Stimulated activated CD8-positive, alpha-beta memory T cell treated with anti-CD3 and anti-CD28 coated beads, Interleukin-2, amount 100 ng/mL, for 1 hour (primary cell): ENCODE measurements at places on chromosomes 7 and 10.

DNA sequence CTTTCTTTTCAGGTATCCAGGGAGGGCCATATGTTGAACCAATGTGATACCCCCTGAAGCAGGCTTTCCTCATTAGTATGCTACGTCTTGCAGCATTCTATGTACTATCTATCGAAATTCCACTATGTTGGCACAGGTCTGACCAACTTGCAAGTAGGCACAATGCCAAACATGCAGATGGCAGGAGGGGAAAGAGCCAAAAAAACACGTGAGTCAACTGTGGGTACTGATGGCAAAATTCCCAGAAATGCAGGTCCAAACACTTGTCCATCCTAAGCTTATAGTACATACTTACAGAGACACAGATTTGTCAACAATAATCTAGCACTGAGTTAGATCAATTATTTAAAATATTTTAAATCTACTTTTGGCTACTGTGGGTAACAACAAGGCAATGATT, 394.9 kb downstream of the DGKB start:
- no peak for DNase-seq

DNA sequence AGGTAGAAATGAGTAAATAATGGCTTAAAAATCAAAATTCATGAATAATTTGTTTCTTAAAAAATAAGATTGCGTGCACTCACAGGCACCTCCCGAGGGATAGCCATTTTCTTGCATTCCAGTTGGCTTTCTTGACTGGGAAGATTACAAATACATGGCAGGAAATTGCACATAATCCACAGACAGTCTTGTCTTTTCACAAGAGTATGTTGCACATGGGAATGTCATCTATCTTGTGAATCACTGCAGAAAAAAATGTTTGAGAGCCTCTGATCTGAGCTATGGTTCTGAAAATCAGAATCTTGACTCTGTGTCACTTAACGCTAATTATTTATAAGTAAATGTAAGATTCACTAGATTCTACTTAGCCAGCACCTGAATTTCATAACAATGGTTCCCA, 74.1 kb upstream of the PRKG1 start:
- no peak for DNase-seq

- no peak for DNase-seq
Observed at GRCh38 chr10:29731760-29732159, 97.0 kb upstream of the SVIL start.

DNA sequence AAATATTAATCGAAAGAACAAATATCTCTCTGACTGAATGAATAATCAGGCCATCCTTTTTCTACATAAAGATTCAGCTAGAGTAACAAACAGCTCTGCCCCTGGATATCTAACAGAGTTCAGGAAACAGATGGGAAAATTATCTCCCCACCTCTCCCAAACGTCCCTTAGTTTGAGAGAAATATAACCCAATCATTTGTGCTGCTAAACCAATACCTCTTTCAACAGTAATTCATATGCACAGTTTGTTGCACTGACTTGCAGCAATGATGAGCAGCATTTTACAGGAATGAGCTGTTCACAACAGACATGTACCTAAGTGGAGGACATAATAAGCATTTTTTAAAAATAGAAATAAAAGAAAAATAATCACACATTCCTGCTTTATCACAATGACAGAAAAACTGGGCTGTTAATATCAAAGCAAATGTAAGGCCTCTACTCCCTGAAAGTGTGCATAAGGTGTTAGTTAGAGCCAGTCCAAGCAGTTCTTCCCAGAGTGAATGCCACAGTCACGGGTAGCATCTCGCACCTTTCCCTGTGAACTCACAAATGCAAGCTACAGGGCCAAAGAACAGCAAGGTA, 2.3 kb downstream of the CREB3L2 start:
- DNase-seq, result no peak

GRCh38 chr10:68826764-68827591, at the start of gene STOX1:
STOX1 (plus strand) TSS chr10:68827531; CDS start chr10:68827624, 93 bp downstream.
- DNase-seq, result peak; percentile 29

DNA sequence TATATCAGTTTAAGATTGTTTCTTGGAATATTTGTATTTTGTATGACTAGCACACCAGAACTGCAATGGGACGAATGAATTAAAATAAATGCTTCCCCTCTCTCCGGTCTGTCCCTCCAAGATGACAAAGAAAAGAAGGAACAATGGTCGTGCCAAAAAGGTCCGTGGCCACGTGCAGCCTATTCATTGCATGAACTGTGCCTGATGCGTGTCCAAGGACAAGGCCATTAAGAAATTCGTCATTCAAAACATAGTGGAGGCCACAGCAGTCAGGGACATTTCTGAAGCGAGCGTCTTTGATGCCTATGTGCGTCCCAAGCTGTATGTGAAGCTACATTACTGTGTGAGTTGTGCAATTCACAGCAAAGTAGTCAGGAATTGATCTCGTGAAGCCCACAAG, 17.2 kb upstream of the PAPSS2 start:
- no peak for DNase-seq

DNA sequence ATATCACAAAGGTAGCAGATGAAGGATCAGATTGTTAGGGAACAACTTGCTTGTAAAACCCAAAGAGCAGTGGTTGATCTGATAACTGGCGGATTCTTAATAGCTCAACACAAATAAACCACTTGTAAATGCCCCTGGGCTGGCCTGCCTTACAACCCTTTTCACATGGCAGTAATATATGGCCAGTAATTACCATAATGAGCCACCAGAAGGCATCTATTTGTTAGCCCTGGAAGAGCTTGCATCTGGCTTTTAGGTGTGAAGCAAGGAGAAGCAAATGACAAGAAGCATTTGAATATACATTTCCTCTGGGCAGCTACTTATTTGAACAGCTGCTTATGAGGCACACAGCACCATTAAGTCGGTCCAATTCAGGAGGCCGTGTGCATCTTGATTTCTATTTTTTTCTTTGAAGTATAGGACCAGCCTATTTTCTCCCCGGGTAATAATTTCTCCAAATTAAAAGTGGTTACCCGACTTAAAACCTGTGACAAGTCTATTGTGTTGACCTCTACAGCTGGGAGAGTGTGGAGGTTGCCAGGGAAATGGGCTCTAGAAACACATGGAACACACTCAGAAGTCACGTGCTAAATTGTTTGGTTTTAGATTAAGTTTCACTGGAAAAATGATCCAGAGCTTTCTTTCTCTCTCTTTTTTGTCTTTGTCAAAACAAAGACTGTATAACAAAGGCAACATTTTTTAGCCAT, 113.4 kb downstream of the SEM1 start:
- DNase-seq, result no peak

- DNase-seq, result no peak
Observed at GRCh38 chr10:90945491-90946070, 24.7 kb upstream of the ANKRD1 start.

GRCh38 chr7:18780266-18780665, 284.7 kb downstream of the HDAC9 start:
- DNase-seq, result no peak

- DNase-seq, result peak; percentile 36
Observed at GRCh38 chr7:155002411-155003091, 373 bp downstream of the PAXIP1 start.

DNA sequence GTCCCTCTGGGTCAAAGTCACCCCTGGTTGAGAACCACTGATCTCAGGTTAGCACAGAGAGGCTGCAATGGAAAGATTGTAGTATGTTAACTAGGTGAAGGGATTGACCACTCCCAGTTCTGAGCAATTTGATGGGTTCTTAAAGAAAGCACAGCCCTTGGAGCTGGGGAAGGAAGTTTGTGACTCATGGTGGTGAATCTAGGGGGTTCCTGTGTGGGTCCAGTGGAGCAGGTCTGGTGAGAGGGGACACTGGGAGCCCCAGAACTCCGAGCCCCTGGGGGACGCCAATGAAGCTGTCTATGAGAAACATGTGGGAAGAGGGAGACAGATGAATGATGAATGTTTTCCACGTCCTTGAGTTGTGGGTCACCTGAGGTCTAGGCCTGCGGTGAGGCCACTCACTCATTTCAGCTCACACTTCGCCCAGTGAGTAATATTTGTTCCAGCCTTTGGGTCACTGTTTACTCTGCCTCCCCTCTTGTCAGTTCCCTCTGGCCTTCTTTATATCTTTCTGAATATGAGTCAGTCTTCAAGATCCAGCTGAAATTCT, 341.9 kb downstream of the LRMDA start:
- no peak for DNase-seq

DNA sequence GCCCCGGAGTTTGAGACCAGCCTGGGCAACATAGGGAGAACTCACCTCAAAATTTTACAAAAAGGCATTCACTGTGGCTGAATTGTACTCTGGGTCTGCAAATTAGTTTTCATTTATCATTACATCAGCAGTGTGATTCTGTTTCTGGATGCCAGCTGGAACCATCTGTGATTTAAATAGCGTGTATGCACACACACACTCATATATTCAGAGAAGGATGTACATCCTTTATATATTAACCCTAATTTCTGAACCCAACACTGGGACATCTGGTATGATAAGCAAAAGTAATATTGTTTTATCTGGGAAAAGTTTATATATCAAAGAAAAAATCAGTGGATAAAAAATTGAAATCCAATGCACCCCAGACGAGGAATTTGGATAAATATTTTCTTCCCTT, 33.8 kb upstream of the LYZL1 start:
- no peak for DNase-seq

DNA sequence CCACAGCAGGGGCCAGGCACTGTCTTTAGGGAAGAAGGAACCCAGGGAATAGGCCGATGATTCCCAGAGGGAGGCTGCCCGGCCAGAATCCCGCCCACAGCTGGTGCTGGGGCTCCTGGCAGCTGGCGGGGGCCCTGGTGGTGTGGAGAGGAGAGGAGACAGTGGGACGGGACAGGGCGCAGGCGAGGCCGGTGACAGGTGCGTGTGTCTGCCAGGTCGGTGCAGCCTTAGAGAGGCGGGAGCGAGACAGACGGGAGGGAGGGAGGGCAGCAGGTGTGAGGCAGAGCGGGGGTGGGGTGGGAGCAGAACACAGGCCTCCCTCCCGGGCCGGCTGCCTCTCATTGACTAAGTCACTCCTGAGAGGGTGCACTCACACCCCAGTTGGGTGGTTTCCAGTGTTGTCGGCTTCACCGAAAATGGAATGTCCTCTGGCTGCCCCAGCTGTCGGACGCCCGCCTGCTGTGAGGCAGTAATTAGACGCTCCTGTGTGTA, 55.2 kb downstream of the ELFN1 start:
- DNase-seq, result no peak

DNA sequence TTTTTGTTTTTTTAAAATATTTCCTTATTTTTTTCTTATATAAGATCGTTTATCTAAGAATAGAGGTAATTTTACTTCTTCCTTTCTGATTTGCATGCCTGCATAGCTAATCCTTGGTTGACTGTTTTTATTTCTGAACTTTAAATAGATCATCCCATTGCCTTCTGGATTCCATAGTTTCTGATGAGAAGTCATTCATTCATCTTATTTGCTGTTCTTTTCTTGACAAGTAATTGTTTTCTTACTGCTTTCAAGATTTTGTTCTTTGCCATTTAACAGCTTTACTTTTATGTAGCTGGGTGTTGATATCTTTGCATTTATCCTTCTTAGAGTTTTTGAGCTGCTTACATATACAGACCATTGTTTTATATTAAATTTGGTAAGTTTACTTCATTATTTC, 437.9 kb downstream of the SDK1 start:
- no peak for DNase-seq

DNA sequence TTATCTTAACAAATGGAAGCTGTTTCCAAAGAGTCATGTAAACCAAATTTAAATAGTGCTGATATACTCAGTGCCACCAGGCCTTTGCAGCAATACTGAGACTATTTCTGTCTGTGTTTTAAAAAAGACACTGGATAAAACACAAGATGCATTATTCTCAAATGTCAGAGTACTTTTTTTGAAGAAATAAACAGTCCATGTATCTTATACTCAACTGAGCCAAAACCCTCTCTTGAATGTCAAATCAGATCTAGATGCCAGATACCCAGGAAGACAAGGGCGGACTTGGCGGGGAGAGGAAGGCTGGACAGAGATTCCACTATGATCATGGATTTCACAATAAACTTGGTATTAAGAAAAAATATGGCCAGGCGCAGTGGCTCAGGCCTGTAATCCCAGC, 127.6 kb downstream of the COBL start:
- no peak for DNase-seq

- no peak for DNase-seq
Observed at GRCh38 chr7:121219026-121219425, 109.8 kb upstream of the WNT16 start.

GRCh38 chr10:110207805-110208613, 604 bp downstream of the MXI1 start:
- no peak for DNase-seq

DNA sequence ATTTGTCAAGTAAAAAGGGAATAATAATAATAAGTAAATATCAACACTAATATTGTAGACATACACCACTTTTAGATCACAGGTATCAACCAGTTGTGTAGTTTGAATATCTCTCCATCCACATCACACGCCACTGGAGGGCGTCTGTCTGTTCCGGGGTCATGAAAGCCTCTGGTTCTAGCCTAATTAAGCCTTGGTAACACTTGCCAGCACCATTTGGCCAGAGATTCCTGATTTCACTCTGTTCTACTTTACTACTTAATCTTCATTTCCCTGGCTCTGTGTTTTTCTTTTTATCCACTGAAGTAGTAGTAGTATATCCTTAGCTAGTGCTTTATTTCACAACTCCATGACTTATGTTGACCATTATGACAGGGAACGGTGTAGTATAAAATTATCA, 285.6 kb upstream of the POM121L12 start:
- DNase-seq, result no peak

DNA sequence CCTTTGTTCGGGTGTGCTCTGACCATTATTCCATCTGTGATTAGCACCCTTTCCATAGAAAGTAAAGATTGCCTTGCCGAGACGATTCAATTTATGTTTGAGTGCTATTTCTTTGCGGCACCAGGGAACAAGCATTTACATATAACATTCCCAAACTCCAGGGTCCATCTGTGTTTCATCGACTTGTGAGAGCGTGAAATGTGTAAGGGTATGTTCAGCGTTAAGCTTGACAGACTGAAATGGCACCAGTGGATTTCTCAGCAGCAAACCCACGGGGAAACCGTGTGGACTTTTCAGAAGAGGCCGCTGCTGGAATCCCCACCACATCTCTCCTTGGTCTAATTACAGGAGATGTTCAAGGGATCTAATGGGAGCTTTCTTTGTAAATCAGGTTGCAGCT, 270.5 kb downstream of the TCERG1L start:
- DNase-seq, result no peak

- DNase-seq, result no peak
Observed at GRCh38 chr7:18941207-18941606, 176.2 kb downstream of the TWIST1 start.

DNA sequence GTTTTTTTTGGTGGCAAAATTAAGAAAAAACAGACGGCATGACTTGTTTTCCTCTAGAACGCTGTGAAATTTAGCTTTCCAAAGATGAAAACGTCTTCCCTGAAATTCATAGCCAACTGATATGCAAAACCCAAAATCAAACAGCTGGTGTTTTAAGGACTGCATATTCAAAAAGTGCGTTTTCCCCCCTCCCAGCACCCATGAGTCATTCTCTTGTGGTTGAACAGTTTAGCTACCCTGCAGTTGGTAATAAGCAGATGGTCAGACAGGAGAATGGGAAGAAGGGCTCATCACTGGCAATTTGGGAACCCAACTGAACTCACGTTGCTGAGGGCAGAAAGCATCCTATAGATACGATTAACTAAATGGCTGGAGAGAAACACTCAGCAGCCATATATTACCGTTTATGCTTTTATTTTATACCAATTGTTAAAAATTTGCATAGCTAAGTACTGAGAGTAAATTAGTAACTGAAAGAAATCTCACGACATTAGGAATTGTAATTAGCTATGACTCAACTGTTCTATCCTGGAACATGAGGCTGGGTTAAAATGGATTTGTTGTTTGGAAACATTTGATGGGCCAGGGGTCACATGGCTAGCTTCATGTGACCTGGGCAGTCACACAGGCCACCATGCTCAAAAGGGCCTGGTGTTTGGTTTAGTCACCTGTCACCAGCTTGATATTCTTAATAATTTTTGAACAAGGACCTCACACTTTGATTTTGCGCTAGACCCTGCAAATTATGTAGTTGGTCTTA, 343.1 kb downstream of the PHTF2 start:
- no peak for DNase-seq
